Fibroblast of skin of scalp (primary cell): ENCODE measurements at places on chromosomes 4 and X.

DNA sequence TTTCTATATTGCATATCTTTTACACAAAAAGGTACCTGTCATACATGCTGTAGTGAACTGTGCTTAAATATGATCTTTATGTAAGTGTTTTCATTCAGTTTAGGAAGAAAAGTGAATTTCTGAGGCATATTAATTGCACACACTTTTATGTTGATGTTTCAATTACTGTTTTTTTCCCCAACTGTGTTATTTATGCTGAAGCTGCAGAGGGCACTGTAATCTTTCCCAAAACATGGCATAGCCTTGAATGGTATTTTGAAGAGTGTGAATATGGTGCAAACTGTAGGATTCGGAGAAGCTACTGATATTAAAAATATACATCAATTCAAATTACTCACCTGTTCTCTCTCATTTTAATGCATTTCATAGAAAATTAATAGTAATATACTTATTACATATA, 6.0 kb upstream of the CENPE start:
- peak; percentile 14 for DNase-seq

- DNase-seq, result peak; percentile 25
These were observed 55.6 kb downstream of the STIM2 start for GRCh38 chr4:26916195-26916594.

DNA sequence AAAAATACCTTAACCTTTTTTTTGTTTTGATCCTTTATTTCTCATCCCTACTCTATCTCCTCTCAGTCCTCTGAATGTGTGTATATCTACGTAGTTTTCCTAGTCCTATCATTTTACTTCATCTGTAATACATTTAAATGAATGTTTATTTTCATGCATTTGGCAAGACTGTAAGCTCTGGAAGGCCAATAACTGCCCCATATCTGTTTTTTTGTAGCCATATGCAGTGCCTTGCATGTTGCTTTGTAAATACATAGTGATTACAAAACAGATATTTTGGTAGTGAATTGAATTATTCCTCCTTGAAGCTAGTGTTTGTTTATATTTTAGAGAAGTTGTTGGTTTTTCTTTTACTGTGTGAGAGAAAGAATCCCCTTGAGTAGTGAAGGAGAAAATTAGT, 450.2 kb downstream of the PCDH18 start:
- no peak for DNase-seq

DNA sequence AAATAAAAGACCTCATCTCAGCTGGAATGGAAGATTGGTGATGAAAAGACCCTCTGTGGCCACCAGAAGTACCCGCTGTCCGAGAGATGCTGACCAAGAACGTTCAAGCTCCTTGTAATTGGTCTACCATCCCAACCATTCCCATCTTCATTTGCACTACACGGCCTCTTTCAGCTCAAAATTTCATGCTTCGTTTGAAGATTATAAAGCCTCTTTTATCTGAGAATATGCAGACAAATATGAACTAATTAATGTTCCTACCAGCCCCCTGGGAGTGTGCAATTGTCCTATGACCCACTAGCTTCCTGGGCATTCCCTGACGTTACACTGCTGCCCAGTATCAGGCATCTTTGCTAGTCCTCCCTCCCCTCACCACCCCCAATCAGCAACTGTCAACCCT, 583.7 kb downstream of the MID1IP1 start:
- DNase-seq, result no peak

DNA sequence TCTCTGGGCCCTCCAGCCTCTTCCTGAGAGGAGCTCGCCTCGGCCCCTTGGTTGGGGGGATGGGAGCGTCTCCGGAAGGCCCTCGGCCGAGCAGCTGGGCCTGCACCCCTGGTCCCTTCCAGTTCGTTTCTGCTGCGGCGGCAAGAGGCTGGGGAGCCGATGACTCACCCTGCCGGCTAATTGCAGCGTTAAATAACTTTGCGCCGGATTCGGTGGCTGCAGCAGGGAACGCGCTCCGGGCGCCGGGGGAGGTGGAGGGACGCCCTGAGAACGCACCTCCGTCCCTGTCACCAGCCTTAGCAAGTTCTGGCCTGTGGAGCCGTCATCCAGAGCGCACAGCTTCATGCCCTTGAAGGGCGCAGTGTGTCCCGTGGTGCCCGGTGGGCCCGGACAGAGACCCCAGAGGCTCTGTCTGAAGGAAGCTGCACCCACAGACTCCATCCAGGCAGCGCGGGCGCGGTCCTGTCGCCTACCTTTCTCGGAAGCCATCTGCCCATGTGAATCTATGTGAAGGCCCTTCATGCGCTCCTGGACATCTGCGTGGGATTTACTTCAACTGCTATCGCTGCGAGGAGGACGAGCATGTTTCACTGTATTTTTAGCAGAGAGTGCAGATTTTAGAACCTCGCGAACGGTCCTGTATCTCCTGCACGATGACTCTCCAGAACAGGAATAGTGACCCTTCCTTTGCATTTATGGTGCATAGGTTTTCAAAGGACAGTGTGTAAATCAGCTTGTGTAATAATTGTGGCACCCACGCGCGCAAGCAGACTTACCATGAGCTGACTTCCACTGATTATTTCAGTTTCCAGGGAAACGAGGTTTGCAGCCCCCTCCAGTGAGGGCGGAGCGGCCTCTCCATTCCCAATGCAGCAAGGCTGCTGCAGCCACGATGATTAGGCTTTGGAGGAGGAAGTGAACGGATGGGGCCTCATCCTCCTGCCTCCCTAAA, 1.7 kb upstream of the TMEM271 start:
- DNase-seq, result peak; percentile 28

- no peak for DNase-seq
These were observed 73.2 kb upstream of the UCP1 start for GRCh38 chr4:140641789-140642439.

GRCh38 chr4:181143250-181143854, 1099.8 kb upstream of the TENM3 start:
- peak; percentile 74 for DNase-seq

GRCh38 chrX:42524379-42524778, 253.6 kb downstream of the PPP1R2C start:
- DNase-seq, result peak; percentile 72

GRCh38 chr4:87089368-87089767, 131.1 kb downstream of the KLHL8 start:
- no peak for DNase-seq
